ENCODE measurements at places on chromosomes 4 and X. TPM values are rescaled to one million over a fixed set of nuclear protein-coding genes. Genes with fewer than 3 reads are reported as not detected.
A peak's percentile ranks its signal among the peaks of the same experiment; 100 is the strongest.

GRCh38 chr4:90174621-90175023 lies 47.4 kb downstream of the CCSER1 start:
- no peaks in the 10 kb centered on the region for H3K36me3 ChIP-seq
- no peak overlapping the region for H3K27ac ChIP-seq
- H3K4me1 ChIP-seq: no peaks in the 10 kb centered on the region
- no peak overlapping the region for H3K4me3 ChIP-seq
- DNase-seq: no peak
- H3K27me3 ChIP-seq: no peaks in the 10 kb centered on the region

DNA sequence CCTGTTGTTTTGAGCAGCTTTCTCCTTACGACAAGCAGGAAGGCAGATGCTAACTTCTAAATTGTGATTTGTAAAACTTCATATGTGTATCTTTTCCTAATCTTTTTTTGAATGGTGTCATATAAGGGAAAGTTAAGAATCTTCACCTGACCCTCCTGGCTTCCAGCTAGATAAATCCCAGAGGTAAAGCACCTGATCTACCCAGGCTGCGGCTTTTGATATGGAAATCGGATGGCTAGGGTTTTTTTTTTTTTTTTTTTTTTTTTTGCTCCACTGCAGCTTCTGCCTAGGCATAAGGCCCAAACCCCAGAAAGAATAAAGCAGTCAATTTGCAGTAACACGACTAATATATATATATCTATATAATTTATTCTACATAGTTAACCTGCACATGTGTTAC lies 10.0 kb downstream of the MAB21L2 start:
- H3K4me3 ChIP-seq: no peak overlapping the region
- no peaks in the 10 kb centered on the region for H3K4me1 ChIP-seq
- no peak for DNase-seq
- no peaks in the 10 kb centered on the region for H3K36me3 ChIP-seq

FAT4 gene
- 37.5 TPM for total RNA-seq

GRCh38 chr4:3415471-3416141 lies 26.2 kb upstream of the HGFAC start:
- H3K4me1 ChIP-seq: no peaks in the 10 kb centered on the region
- H3K27me3 ChIP-seq: no peaks in the 10 kb centered on the region
- no peak overlapping the region for H3K27ac ChIP-seq
- H3K36me3 ChIP-seq: peaks cover 22% of the 10 kb centered on the region

- DNase-seq: no peak
- no peak overlapping the region for H3K4me3 ChIP-seq
- H3K27ac ChIP-seq: no peak overlapping the region
- H3K36me3 ChIP-seq: no peaks in the 10 kb centered on the region
- no peaks in the 10 kb centered on the region for H3K4me1 ChIP-seq
These were observed 430.2 kb upstream of the ZFP42 start for GRCh38 chr4:187565416-187565815.

ERAS gene
- not detected for total RNA-seq

DNA sequence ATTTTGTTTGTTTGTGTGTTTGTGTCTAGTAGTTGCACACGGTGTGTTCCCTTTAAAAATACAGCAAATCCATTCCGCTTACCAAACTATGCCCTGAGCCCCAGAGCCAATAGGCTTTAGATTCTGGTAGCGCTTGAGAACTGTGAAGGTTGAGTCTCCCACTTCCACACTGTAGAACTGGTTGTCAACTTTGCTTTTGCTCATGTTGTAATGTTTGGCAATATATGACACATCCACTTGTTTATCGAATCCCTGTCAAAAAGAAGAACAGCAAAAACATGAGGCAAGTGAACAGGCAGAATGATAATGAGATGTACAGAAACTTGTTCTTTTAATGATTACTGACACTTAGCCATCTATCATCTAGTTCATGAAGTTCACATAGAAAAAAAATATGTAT lies 200.6 kb downstream of the MAPK10 start:
- no peak for DNase-seq
- H3K27ac ChIP-seq: no peak overlapping the region
- no peak overlapping the region for H3K4me3 ChIP-seq
- H3K4me1 ChIP-seq: no peaks in the 10 kb centered on the region
- H3K36me3 ChIP-seq: no peaks in the 10 kb centered on the region

GRCh38 chr4:87975466-87975865 lies at the start of gene SPP1:
Gene SPP1 (plus strand): TSS chr4:87975714. CDS start chr4:87976896, 1,182 bp downstream.
- H3K4me3 ChIP-seq: no peak within 1 kb of the TSS
- no peaks in the 10 kb centered on the region for H3K36me3 ChIP-seq
- H3K27ac ChIP-seq: no peak within 1 kb of the TSS
- H3K4me1 ChIP-seq: no peaks in the 10 kb centered on the region

C4orf51 gene
- total RNA-seq: not detected

EMCN gene
- not detected for total RNA-seq

GRCh38 chr4:179361978-179362486 lies 1919.8 kb upstream of the AGA start:
- H3K4me1 ChIP-seq: no peaks in the 10 kb centered on the region
- H3K27me3 ChIP-seq: no peaks in the 10 kb centered on the region
- no peaks in the 10 kb centered on the region for H3K36me3 ChIP-seq

DNA sequence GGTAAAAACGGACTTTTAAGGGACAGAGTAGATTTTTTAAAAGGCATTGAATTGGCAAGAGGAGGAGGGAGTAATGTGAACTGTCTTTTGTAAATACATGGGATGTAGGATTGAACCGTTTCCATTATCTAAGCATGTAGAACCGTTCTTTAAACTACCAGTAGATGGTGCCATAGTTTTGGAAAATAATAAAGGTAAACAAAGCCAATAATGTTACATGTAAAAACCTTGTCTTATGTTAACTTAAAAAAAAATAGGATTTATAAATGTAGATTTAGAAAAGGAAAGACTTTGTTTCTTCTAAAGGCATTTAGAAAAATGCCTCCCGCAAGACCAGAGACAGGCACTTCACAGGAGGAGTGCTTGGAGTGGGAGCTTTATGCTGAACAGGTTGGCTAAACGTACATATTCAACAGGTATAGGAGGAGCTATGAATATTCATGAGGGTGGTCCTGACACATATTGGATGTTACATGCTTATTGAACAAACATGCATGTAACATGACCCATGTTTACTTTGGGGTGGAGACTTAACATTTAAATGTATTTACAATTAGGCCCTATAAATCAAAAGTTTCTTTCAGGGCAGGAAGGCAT lies 45.5 kb upstream of the FAM241A start:
- peaks cover 3% of the 10 kb centered on the region for H3K27me3 ChIP-seq
- no peaks in the 10 kb centered on the region for H3K4me1 ChIP-seq
- H3K27ac ChIP-seq: no peak overlapping the region
- no peak overlapping the region for H3K4me3 ChIP-seq

GRCh38 chr4:148116264-148116663 lies 325.9 kb downstream of the NR3C2 start:
- no peak overlapping the region for H3K4me3 ChIP-seq
- no peaks in the 10 kb centered on the region for H3K36me3 ChIP-seq
- no peaks in the 10 kb centered on the region for H3K27me3 ChIP-seq
- DNase-seq: peak; percentile 79
- no peaks in the 10 kb centered on the region for H3K4me1 ChIP-seq

USP9X gene
- total RNA-seq: 104 TPM

GRCh38 chrX:14359316-14359715 lies 170.0 kb upstream of the GLRA2 start:
- no peaks in the 10 kb centered on the region for H3K27me3 ChIP-seq
- no peak overlapping the region for H3K27ac ChIP-seq
- H3K4me3 ChIP-seq: no peak overlapping the region
- H3K4me1 ChIP-seq: no peaks in the 10 kb centered on the region

PAGE2B gene
- not detected for total RNA-seq

GRCh38 chrX:139738581-139738980 lies 30.6 kb upstream of the MCF2 start:
- H3K27me3 ChIP-seq: no peaks in the 10 kb centered on the region
- H3K4me3 ChIP-seq: no peak overlapping the region
- no peak overlapping the region for H3K27ac ChIP-seq

DNA sequence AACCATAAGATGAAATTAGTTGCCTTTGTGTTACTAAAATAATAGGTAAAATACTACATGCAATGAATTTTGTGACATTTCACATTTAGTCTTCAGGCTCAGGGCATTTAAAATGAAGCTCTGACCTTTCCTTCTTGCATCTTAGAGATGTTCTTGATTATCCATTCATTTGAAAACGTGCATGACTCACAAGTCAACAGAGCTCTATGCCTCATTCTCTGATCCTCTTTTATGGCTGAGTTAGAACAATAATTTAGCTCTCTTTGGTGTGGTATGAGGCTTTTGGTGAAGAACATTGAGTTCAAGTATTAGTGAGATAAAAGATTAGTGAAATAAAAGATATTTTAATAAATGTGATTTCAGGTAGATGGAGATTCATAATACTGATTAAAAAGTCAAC lies 66.5 kb downstream of the TIGD2 start:
- H3K4me1 ChIP-seq: no peaks in the 10 kb centered on the region
- no peaks in the 10 kb centered on the region for H3K36me3 ChIP-seq
- no peak for DNase-seq
- no peak overlapping the region for H3K27ac ChIP-seq
- no peak overlapping the region for H3K4me3 ChIP-seq

DNA sequence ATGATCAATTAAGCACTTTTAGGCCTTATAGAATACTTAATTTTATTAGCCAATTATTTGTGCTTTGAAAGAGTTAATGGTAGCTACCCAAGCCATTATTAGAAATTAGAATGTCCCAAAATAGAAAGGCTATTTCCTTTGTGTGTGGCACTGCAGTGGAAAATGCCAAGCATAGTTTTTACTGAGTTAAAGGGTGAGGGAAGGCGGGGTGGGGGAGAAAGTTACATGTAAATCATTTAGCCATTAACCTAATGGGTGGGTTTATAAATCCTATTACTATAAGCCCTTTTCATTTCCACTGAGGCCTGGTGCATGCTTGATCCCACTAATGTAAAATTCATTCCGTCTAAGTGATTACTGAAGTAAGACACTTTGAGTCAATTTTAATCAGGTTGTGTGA lies 105.8 kb downstream of the POLA1 start:
- H3K27ac ChIP-seq: no peak overlapping the region
- no peak for DNase-seq
- no peak overlapping the region for H3K4me3 ChIP-seq

GRCh38 chr4:89753601-89754066 lies 83.3 kb downstream of the SNCA start:
- H3K27ac ChIP-seq: peak overlapping the region; percentile 86
- DNase-seq: peak; percentile 95
- H3K36me3 ChIP-seq: no peaks in the 10 kb centered on the region
- H3K27me3 ChIP-seq: no peaks in the 10 kb centered on the region
- no peak overlapping the region for H3K4me3 ChIP-seq

- H3K4me1 ChIP-seq: no peaks in the 10 kb centered on the region
- H3K27ac ChIP-seq: no peak overlapping the region
- no peak for DNase-seq
- H3K36me3 ChIP-seq: no peaks in the 10 kb centered on the region
- no peak overlapping the region for H3K4me3 ChIP-seq
- H3K27me3 ChIP-seq: no peaks in the 10 kb centered on the region
These were observed 148.4 kb downstream of the STPG2 start for GRCh38 chr4:97994765-97995465.

PROM1 gene
- not detected for total RNA-seq

DNA sequence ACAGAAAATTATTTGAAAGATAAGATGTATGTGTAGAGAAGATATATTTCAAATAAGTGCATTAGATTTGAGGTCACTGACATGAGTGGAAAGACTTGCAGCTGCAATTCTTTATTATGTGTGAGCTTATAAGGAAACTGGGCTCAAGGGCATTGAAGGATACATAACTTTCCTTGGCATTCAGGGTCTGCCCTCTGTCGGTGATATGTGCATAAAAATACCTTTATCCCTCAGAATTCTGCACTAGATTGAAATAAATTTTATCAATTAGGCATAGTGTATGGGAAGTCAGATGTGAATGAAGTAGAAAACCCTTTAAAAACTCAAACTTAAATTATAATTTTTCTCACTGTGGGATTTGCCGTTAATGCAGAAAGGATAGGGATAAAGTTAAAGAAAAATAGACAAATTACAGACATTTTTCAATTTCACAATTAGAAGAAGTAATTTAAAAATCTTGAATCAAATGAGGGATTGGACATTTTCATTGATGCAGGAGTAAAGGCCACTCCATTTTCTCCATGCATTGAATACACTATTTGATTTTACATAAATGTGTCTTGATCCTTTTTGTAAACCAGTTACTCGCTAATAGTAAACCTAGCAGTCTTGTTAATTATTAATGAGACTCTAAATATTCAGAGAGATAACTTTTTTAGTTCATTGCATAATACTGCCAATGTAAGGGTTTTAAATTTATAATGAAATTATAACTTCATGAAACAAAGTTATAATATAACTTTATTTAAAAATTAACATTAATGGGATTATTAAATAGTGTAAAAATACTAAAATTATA lies 21.0 kb upstream of the ETNPPL start:
- H3K36me3 ChIP-seq: no peaks in the 10 kb centered on the region
- no peak overlapping the region for H3K27ac ChIP-seq
- H3K4me3 ChIP-seq: no peak overlapping the region
- H3K4me1 ChIP-seq: no peaks in the 10 kb centered on the region

DNA sequence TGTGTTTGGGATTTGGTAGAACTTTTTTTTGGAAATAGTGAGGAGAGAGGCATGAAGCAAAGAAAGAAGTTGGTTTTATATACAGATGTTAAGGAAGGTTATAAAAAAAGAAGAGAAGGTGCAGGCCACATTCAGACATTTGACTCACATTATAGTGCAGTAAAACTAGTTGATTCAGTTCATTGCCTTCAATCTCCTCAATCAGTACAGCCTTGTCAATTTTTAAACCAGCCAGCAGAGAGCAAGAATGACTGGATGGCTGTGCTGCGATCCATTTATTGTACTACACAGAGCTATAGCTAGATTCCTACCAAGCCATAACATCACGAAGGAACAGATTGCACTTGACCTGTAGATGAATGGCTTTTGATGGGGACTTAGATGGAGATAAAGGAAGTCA lies 79.7 kb upstream of the LSM6 start:
- no peaks in the 10 kb centered on the region for H3K36me3 ChIP-seq
- H3K27me3 ChIP-seq: peaks cover 6% of the 10 kb centered on the region
- DNase-seq: no peak
- H3K4me1 ChIP-seq: no peaks in the 10 kb centered on the region
- H3K4me3 ChIP-seq: no peak overlapping the region
- H3K27ac ChIP-seq: no peak overlapping the region

DNA sequence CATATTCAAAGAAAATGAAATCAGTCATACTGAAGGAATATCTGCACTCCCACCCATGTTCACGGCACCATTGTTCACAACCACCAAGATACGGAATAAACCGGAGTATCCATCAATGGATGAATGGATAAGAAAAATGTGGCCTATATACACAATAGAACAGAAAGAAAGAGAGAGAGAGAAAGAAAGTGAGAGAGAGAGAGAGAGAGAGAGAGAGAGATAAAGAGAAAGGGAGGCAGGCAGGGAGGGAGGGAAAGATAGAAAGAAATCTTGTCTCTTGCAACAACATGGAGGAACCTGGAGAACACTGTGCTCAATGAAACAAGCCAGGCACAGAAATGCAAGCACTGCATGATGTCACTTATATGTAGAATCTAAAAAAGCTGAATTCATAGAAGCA lies 52.4 kb downstream of the ANKRD17 start:
- H3K4me1 ChIP-seq: peaks cover 4% of the 10 kb centered on the region
- no peaks in the 10 kb centered on the region for H3K27me3 ChIP-seq
- no peak overlapping the region for H3K27ac ChIP-seq
- H3K4me3 ChIP-seq: no peak overlapping the region
- no peak for DNase-seq
